ENCODE measurements at places on chromosomes 13 and 19.

DNA sequence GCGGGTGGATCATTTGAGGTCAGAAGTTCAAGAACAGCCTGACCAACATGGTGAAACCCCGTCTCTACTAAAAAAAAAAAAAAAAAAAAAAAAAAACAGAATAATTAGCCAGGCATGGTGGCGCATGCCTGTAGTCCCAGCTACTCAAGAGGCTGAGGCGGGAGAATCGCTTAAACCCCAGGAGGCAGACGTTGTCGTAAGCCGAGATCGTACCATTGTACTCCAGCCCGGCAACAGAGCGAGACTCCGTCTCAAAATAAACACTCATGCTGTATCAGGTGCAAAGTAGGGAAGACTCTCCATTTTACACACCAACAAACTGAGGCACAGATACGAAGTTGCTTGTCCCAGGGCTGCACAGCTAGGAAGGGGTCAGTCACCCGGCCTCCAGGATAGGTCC lies 15.6 kb downstream of the TLE6 start:
- no peak for DNase-seq

DNA sequence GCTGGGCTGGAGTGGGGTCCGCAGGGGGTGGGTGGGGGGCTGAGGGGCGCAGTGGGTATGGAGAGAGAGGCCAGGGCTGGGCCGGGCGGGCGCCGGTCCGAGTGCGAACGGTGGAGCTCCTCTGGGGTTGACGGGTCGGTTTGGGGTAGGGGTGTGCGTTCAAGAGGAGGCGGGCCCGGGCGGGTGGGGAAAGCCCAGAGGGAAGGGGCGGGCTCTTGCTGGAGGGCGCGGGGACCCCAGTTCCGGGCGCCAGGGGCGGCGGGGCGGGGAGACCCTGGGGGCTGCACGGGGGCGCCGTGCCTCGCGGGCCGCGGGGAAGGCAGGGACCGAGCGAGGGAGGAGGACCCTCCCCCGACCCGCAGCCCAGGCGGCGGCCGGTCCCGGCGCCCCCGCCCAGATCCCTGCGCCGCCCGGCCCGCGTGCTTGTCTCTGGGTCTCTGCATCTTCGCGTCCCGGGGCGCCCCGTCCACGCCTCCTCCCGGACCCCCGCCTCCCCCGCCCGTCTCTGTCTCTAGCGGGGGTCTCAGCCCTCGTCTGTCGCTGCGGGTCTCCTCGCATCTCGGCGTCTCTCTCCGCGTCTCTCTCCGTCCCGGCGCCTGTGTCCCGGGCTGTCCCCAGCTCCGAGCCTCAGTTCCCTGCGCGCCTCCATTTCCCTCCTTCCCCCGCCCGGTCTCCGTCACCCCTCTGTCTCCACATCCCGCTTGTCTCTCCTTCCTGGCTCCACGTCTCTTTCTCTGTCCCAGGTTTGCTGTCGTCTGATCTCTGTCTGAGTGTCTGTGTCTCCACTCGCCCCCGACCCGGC lies 8.3 kb upstream of the SHISA7 start:
- DNase-seq = no peak

- DNase-seq = peak; percentile 27
Observed at GRCh38 chr13:52809310-52809769, 39.1 kb downstream of the PCDH8 start.

DNA sequence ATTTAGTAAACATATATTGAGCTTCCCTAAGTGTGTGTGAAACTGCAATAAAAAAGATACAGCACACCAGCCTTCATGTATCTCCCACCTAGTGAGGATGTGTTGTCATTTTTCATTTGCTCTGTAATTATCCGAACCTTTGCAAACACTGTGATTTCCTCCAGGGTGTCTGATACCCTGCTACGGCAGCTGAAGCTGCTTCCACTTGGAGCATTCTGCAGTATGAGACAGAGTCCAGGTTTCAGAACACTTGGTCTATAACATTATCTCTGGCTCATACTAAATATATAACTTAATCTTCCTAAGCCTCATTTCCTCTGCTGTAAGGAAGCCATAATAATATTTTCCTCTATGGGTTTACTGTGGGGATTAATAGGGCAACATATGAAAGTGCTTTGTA lies 1338.1 kb upstream of the SLC10A2 start:
- DNase-seq = no peak

- DNase-seq = peak; percentile 89
Observed at GRCh38 chr13:97254816-97255215, 32.7 kb downstream of the MBNL2 start.

DNA sequence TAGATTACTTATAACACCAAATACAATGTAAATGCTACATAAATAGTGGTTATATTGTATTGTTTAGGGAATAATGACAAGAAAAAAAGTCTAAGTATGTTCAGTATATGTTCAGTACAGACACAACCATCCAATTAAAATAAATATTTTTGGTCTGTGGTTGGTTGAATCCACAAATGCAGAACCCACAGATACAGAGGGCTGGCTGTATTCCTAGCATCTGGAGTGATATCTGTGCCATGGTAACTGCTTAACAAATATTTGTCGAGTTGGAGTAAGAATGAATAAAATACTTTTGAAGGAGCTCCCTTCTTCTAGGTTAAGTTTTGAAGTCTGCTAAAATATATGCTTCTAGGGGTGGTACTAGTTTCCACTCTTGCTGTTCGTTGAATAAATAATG lies 241.0 kb downstream of the KLF5 start:
- peak; percentile 67 for DNase-seq
